Right ventricle myocardium superior (tissue), 1 donor: ENCODE measurements at places on chromosomes 13 and 19.

DNA sequence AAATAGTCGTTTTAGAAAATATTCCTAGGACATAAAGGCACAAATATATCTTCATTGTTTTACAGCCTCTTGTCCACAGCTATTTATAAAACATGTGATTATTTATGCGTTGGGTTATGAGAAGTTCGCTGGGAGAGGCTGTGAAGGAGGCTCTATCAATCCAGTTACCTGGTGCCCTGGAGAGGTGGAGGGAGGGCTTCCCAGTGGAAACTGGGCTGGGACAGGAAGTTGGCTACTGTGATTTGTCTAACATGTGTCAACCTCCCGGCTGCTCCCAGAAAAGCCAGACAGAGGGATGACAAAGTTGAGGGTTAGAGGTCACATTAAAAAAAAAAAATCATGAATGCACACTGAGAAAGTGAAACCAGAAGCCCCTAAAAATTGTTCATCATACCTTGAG lies 346.5 kb downstream of the ZNF536 start:
- DNase-seq = no peak

DNA sequence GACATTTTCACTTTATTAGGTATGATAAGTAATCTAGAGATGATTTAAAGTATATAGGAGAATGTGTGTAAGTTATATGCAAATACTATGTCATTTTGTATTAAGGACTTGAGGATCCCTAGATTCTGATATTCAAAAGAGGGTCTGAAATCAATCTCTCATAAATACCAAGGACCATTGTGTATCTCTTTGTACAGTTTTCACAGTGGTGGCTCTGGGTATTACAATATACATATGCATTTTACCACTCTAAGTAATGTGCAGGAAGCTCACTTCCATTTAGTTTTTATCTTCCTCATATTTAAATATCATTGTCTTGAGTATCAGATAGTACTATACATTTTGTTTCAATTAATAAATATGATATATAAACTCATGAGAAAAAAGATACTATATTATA lies 862.6 kb upstream of the PCDH20 start:
- no peak for DNase-seq

DNA sequence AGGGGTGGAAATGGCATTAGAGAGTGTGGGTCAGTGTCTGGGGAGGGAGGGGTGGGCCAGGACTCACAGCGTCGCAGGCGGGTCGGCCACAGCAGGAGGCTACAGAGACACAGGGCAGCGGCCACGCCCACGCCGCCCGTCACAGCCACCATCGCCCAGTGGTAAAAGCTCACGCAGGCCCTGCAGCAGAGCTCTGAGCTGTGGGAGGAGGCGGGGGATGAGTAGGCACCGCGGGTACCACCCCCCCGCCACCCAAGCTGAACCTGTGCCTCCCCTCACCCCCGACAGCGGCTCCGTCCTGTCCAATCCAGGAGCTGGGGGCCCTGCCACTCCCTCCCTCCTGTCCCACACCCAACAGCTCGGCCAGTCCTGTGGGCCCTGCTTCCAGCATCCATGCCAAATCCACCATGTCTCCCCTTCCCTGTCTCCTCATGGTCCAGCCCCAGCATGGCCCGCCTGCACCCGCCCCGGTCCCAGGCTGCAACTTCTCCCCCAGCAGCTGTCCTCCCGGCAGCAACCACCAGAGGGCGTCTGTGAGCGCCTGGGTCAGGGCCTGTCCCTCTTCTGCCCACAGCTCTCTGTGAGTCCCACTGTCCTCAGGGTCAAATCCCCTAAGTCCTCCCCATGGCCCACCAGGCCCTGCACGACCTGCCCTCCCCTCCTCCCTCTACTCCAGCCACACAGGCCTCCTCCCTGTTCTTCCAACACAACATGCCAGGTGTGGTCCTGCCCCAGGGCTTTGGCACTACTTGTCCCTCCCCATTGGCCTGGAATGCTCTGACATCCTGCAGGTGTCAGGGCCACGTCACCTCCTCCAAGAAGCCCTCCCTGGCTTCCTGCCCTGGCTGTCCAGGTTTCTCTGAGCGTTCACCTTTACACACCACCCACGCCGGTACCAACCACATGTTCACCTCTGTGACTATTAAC lies 6.0 kb downstream of the TEKTIP1 start:
- peak; percentile 83 for DNase-seq

- DNase-seq = no peak
Observed at GRCh38 chr19:35949131-35949530, 13.0 kb downstream of the LRFN3 start.

- no peak for DNase-seq
Observed at GRCh38 chr19:1525343-1525742, 1.5 kb downstream of the PLK5 start.

DNA sequence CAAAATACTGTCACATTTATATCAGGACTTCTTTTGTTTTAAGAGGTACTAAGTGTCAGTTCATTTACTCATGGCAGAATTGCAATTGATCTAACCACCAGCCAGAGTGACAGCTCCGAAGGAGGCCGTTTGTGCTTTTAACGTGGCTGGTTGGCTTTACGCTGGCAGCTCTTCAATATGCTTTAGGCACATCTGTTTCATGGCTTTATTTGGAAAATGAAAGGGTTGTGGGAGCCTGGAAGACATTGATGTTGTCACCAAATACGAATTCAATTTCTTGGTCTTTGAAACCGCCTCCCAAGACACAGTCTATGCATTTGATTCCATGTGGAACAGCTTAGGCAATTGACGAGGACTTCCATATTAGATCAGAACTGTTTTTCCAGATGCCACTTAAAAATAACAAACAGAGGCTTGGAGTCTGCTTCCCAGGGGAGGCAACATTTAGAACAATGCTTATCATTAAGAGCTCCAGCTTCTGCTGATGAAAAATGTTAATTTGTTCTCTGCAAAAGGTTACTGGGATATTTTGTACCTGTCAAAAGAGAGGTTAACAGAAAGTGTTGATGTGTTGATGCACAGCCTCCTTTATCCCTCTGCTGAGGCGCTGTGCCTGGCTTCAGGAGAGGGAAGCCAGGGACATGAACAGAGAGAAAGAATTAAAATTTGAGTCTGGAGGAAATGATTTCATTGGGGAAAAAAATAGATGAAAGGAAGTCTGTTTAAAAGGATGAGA lies 64.0 kb upstream of the TNFRSF19 start:
- no peak for DNase-seq

GRCh38 chr19:11581740-11582139 lies 4.3 kb upstream of the ACP5 start:
- DNase-seq = no peak

- no peak for DNase-seq
Observed at GRCh38 chr13:53112522-53112921, 83.9 kb downstream of the OLFM4 start.

GRCh38 chr19:49442771-49443365 lies 1.5 kb upstream of the SLC17A7 start:
- peak; percentile 97 for DNase-seq

GRCh38 chr19:18340190-18340989 lies at the start of gene PGPEP1:
Gene PGPEP1 (plus strand): TSS chr19:18340598. CDS start chr19:18340682, 84 bp downstream.
- peak; percentile 90 for DNase-seq

DNA sequence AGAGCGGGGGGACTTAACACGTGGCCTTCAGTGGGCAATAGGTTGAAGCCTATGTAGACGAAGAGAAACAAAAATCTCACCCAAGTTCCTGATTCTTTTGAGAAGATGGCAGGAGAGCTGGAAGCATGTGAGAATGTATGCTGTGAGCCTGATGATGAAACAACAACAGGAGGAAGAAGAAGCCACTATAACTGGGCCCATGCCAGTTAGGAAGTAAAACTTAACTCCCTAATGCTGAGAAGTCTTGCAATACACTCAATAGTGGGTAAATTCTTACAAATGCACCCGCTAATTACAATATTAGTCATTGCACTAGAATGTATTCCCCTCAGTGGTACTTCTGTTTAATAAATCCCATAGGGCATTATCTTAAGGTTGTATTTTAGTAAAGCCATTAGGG lies 9.1 kb downstream of the PCDH17 start:
- DNase-seq = no peak

- DNase-seq = no peak
Observed at GRCh38 chr19:15532779-15533521, 24.6 kb downstream of the CYP4F22 start.
